ENCODE measurements at places on chromosomes 7 and 10. TPM values are rescaled to one million over a fixed set of nuclear protein-coding genes. Genes with fewer than 3 reads are reported as not detected.

- no peak for DNase-seq
Measured at GRCh38 chr7:28207486-28208158, 27.0 kb upstream of the JAZF1 start.

GRCh38 chr7:157559596-157560257, 222.9 kb downstream of the DNAJB6 start:
- no peak for DNase-seq

Gene ADCY1
- 2.5 TPM for total RNA-seq

Gene OR9A2
- total RNA-seq, result not detected

DNA sequence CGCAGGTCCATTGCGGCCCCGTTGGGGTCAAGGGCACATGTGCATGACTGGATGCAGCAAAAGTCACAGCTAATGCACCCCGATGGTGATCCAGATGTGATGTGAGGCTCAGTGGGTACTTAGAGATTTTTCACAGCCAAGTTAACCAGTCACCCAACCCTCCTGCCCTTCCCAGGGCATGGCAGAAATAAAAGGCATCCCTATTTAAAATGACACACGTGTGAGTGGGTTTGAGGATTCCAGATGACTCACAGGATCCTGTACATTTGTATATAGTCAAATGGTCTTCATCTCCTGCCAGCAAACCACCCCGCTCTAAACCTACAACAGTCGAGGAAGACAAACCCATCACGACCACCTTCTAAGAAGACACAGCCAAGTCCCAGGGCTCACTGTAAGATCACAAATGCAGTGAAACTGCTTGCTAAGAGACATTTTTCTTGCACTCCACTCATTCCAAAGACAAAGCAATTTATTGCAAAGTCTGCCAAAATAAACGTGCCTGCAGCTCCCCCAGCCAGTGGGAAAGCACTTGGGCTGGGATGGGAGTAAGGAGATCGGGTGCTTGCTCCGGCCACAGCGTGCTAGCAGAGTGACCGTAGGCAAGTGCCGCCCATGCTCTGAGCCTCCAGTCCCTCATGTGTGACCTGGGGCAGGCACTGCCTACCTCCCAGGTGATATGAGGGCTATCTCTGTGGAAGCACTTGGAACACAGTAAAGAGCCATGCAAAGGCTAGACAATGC, 86.6 kb upstream of the MACROH2A2 start:
- DNase-seq, result peak; percentile 10

- DNase-seq, result no peak
Measured at GRCh38 chr10:37700886-37701780, 156.3 kb downstream of the ZNF248 start.

DNA sequence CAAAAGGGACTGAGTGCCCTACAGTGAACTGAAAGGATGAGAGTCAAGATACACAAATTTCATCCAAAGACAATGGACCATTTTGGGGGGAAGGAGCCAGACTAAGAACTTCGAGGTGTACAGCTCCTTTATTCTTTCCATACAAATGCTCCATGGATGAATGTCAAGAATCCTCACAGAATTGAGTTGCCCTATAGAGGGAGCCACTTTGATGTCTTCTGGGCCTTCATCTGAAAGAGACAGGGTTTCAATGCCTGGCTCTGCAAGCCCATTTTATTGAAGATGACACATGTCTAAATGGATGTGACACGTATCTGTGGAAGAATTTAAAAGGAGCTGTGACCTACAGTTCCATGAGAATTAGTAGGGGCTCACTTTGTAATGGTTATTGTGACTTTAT, 32.0 kb upstream of the NRG3 start:
- DNase-seq, result no peak
